ENCODE measurements at places on chromosomes 3 and 15.

- DNase-seq = no peak
Observed at GRCh38 chr3:65561617-65562016, 477.1 kb downstream of the MAGI1 start.

- no peak for DNase-seq
Observed at GRCh38 chr15:86384186-86384585, 304.5 kb downstream of the AGBL1 start.

DNA sequence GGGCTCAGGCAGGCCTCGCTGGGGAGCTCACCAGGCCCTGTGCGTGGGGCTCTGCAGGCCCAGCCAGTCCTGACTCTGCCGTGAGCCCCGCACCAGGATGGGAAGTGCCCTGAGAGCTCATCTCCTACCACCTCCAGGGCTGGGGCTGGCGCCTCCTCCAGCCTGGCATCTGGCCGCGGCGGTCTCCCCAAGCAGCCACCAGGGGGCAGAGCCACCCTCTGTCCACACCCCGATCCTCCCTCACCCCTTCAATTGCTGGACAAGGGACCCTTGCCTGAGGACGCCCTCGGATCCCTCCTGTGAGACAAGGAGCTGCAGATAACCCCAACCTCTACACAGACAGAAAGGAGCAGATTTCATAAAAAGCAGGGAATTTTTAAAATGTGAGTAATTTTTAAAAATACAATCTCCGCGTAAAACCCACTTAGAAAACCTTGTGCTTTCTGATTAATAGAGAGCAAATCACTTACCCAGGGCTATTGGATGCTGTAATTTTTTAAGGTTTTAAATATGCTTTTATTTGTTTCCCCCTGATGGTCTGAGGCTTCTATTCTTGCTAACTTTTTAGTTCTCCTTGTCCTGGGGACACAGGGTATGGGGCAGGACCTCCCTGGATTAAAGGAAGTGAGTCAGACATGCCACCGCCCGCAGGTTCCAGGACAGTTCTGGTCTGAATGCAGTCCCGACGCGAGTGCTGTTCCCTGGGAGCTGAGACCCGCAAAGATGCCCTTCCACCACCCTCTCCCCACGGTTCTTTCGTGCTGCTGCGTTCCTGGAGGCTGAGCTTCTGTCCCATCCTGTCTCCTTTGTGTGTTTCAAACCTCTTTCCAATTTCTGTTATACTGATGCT is 52.3 kb upstream of the CHRNA7 start:
- peak; percentile 39 for DNase-seq

GRCh38 chr3:50635066-50635465 is 18.1 kb downstream of the MAPKAPK3 start:
- DNase-seq = no peak

- no peak for DNase-seq
Observed at GRCh38 chr3:12729051-12729651, 29.9 kb downstream of the TMEM40 start.

DNA sequence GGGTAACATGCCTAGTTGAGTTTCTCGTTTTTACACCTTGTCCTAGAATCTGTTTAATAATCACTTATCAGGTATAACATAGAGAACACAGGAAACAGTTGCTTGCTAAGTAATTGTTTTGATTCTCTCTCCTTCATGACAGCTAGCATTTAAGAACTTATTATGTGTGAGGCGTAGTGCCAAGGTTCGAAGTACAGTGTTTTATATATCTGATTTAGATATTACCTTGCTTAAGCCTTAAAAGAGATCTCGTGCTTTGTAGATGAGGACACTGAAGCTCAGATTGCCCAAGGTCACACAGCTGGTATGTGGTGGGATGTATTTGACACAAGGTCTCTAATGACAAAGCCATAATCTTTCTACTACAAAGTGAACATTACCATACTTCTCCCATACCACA is 29.0 kb upstream of the IFT57 start:
- DNase-seq = no peak

DNA sequence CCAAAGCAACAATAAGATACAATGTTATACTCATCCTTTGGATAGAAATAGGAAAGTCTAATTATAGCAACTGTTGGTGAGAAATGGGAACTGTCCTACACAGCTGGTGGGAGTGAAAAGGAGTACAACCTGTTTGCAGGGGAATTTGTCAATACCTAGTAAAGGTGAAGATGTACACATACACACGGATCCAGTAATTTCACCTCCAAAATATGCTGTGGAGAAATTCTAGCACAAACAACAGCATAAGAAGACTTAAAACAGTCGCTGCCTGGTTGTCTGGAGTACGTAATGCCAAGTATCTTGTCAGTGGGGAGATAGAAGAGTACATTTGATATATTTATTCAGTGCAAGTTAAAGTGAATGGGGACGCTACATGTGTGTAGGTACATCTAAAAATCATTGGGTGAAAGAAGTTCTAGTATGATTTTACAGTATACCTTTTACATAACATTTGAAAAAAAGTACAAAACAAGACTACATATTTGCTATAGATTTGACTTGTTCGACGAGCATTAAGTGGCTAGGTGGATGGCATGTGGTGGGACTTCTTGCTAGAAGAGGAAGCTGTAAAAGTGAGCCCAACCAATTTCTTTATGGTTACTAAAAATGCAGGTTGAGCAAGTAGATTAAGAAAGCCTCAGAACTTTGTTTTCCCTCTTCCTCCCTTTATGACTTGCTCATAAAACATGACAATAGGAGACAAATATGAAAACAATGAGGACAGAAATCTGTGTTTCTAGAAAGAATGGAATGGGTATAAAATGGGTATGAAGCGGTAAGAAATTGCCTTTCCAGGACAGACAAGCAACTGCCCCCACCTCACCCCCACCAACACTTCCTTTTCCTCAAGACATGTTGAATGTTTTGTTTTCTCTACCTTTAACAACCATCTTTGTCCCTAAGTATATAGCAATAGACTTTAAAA is 50.2 kb upstream of the CCR4 start:
- no peak for DNase-seq

GRCh38 chr15:65027593-65027992 is 1.8 kb downstream of the MTFMT start:
- no peak for DNase-seq

DNA sequence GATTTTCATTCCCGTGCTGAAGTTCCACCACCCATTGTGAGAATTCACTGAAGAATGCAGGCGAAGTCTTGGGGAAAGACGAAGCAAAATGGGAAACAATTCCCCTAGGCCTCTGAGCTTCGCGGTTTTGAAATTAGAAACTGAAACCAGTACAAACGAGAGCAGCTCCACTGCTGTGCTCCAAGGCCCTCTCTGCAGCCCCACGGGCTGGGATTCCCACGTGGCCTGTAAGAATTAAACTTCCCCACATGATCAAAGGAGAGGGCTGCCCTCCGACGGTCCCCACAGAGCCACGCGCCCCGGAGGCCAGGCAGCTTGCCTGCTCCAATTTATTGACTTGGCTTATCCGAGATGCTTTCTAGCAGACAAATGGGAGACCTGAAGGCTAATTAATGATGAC is 144.0 kb downstream of the GREM1 start:
- DNase-seq = no peak

DNA sequence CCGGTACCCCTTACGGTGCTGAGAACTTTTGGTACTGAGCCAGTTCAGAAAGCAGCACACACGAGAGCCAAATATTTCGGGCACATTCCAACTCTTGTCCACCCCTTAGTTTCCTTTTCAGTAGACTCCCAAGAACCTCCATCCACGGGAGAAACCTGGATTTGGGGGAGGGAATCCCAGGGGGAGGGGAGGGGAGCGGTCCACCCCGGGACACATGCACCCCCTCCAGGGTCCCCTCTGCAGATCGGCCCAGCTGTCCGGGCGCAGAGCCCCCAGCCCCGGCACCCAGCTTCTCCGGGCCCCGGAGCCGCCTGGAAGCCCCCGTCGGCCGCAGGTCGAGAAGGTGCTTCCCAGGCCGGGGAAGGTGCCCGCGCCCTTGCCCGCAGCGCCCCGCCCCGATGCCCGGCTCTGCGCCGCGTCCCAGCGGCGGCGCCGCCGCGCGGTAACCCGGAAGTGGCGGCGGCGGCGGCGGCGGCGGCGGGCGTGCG is 455 bp upstream of the ABHD17C start:
- DNase-seq = peak; percentile 24

GRCh38 chr15:62853841-62854225 is 188.7 kb upstream of the TPM1 start:
- no peak for DNase-seq

DNA sequence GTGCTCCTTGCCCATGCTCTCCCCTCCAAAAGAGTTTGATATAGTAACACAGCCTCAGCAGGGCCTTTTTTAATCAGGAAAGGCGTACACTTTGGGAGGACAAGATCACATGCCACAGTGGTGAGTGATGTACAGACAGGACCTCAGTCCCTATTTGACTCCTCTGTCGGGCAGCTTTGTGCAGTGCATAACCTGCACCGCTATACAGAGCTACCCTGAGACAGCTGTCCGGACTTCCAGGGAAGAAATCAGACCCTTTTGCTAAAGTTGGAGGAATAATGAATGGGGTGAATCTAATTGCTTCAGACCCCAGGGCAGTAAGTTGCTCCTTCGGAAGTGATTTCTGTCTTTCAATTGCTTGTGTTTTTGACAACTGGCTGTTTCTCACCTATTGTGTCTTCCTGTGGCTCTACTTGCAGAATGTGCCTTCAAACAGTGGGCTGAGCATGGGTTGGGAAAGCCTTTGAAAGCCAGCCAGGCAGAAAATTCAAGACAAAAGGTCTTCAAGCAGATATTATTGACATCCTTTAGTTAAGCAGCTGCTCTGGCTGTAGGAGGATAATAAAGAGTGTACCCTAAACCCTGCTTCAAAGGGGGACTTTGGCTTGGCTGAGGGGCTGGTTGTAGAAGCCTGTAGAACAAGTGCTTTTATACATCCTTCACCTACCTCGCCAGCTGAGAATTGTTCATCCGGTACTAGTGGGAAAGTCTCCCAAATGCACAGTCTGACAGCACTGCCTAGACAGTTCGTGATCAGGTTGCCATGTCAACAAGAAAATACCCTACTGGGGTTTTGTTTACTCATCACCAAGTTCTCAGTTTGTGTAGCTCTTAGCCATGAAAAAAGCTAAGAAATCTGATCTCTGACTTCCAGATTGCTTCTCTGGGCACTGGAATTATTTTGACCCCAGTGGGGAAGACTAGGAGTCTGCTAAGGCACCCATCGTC is 35.1 kb downstream of the SNTN start:
- DNase-seq = no peak

DNA sequence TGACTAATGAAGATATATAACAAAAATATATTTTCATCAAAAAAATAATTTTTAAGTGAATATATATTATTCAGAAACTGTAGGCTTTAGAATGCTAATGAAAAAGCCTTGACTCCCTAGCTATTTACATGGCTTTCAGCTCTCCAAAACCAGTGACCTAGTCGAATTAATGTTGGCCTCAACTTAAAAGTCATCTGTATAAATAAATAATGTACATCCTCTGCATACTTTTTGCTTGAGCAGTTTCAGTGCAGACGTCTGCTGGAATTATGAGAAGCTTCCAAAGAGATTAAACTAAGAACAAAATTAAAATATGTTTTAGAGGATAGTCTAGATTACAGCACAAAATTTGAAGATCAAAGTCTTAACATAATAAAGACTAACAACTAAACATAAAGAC is 520.4 kb upstream of the ALCAM start:
- no peak for DNase-seq

- DNase-seq = no peak
Observed at GRCh38 chr3:71784201-71784913, 591 bp downstream of the PROK2 start.

GRCh38 chr15:69394556-69395282 is 19.4 kb upstream of the KIF23 start:
- peak; percentile 69 for DNase-seq

DNA sequence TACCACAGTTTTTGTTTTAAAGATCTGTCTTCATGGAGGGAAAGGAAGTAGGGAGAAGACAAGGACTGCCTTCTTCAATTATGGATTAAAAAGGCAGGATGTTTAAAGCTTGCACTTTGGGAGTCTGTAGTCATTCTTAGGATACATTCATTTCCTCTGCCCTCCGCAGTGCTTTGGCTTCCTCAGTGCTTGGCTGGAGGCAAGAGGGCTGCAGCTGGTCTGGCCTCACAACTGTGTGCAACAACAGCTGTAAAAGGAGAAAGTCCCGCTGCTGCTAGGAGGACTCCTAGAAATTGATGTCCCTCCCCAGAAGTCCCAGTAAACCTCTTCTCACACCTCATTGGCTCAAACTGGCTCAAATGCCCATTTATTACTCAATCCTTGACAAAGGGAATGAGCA is 54.4 kb upstream of the PPP2R3A start:
- DNase-seq = no peak

- DNase-seq = no peak
Observed at GRCh38 chr15:99452728-99453636, 112.8 kb upstream of the MEF2A start.

GRCh38 chr3:123099331-123100192 is 32.7 kb downstream of the PDIA5 start:
- DNase-seq = no peak

DNA sequence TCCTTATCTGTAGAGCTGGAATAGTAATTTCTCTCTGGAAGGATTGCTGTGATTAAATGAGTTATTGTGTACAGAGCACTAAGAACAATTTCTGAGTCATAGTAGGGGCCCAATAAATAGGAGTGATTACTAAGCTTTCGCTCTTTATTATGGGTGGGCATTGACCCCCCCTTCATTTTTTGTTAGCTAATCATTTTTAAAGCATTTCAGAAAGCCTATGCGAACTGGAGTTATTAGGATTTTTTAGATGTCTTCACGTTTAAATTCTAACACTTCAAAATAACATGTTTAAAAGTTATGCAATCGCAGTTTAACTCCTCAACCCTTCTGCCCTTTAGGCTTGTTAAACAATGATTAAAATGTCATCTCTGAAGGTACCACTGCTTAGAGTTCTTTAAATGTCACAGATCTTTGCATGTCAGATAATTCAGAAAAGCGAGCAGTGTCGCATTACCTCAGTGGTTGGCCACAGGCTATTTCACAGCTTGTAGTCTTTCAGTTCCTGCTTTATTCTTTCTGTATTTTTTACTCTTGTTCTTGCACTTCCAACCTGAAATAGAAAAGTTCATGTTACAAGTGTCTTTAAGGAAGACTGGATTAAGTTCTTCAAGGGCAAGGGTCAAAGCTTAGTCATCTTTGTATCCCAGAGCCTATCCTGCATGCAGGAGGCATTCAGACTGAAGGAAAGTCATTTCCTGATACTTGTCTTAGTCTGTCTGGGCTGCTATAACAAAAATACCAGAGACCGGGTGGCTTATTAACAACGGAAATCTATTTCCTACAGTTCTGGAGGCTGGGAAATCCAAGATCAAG is 102.9 kb downstream of the FNDC3B start:
- DNase-seq = no peak

DNA sequence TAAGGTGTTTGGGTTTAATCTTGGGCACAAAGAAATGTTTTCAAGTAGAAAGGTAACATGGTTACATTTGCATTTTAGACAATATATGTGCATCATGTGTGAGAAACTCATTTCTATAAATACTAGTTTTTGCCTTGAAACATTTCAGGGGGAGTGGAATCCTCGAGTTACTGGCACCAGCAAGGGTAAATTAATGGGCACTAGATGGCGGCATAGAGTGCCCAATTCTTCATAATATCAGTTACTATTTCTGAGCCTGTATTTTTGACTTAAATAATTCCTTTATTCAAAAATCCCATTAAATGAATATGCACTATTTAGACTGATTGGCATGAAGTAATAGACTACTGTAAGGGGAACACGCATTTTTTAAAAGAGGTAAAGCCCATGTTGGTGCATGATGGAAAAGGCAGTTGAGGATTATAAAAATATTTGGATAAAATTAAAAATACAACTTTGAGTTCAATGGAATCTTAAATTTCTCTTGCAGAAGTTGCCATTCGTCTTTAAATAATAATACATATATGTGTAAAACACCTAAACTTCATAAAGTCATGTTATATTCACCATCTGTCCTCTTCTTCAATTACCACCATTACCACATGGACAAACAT is 106.3 kb downstream of the ZBTB20 start:
- no peak for DNase-seq

- no peak for DNase-seq
Observed at GRCh38 chr3:28841441-28841840, 439.4 kb upstream of the RBMS3 start.
